CD8-positive, alpha-beta memory T cell (primary cell): ENCODE measurements at places on chromosomes 12 and 14.
A peak's percentile ranks its signal among the peaks of the same experiment; 100 is the strongest.

- no peak for DNase-seq
Measured at GRCh38 chr14:70671652-70672644, 30.2 kb downstream of the TTC9 start.

GRCh38 chr12:5447320-5447719, 15.4 kb downstream of the NTF3 start:
- no peak for DNase-seq

- peak; percentile 13 for DNase-seq
Measured at GRCh38 chr14:92280554-92281262, 42.3 kb upstream of the SLC24A4 start.

DNA sequence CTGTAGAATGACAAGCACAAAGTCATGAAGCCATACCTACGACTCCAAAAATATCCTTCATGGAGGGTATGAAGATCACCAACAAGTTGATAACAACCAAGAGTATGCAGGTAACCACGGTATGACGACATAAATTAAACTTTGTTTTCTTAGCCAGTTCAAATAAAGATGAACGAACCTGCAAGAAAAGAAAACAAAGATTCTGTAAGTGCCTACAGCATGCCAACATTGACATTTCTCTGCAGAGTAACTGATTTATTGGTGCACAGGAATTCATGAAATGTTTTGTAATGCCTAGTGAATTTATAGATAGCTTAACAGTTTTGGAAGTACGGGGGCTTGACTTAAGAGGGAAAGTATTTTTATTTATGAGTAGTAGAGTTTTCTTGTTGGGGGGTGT, 71.0 kb downstream of the SLC38A1 start:
- DNase-seq: no peak

GRCh38 chr14:31895646-31896045, 181.5 kb upstream of the ARHGAP5 start:
- no peak for DNase-seq

DNA sequence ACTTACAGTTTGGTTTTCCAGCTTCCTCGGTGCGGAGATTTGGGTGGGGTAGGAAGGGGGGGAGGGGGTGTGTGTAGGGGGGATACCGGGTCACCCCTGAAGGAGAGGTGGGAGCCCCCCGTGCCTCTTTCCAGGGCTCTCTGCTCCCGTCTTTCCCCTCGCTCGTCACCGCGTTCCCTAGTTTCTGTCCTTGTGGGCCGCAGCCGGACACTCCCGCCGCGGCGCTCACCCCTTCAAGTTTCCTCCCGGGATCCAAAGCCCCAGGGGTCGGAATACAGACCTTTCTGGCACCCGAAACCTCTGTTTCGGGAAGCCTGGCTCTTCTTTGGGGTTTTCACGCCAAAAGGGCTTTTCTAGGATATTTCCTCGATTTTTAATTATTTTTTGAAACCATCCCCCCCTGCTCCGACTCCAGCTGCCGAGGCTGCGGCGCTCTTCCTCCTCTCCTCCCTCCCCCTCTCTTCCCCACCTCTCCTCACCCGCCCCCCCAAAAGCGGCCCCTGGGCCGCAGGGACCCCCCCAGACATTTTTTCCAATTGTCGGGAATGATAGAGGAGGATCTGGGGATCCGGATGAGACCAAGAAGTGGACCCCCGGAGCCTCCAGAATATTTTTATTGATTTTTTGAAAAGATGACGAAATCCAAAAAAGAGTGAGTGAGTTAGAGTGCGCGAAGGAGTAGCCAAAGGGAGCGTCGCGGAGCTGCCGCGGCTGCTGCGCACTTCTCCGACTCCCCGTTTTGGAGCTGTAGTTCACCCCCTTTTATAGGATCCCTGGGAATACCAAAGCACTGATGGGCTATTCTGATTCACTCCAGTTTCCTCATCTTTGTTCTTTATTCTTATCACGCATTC, 1.7 kb downstream of the CCND2 start:
- DNase-seq: no peak

DNA sequence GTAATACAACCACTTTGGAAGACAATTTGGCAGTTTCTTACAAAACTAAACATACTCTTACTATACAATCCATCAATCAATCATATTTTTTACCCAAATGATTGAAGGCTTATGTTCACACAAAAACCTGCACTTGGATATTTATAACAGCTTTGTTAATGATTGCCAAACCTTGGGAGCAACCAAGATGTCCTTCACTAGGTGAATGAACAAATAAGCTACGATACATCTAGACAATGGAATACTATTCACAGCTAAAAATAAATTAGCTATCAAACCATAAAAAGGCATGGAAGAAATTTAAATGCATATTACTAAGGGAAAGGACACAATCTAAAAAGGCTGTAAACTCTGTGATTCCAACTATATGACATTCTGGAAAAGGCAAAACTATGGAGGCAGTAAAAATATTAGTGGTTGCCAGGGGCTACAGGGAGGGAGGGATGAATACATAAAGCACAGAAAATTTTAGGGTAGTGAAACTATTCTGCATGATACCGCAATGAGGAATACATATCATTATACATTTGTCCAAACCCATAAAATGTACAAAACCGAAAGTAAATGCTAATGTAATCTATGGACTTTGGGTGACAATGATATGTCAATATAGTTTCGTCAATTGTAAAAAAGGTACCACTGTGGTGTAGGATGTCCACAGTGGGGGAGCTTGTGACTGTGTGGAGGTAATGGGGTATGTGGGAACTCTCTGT, 70.5 kb downstream of the GPR65 start:
- no peak for DNase-seq

DNA sequence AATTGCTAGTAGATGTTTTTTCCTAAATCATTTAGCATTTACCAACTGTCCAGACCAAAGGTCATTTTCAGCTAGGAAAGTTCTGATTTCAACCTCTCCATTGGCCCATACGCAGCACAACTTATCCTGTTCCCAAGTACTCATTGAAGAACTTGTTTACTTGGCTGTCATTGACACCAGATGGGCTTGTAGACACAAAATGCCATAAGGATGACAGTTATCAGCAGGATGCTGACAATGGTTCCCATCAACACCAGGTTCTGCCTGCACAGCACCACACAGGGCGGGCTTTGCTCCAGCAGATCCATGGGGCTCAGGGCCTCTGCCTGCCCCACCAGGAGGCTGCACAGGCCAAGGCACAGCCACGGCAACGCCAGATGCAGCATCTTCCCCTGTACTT, 36.5 kb upstream of the TMPRSS12 start:
- no peak for DNase-seq

DNA sequence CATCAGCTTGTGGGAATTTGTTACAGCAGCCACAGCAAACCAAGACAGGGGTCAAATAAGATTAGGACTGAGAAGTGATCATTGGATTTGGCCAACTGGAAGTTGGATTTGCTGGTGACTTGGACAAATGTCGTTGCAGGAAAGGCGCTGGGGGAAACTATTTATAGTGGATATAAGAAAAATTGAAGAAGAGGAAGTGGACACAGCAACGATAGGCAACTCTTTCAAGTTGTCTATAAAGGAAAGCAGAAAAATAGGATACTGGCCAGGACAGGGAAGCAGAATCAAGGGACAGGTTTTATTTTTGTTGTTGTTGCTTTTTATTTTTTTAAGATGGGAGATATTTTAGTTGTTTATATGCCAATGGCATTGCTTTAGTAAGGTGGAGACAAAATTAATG, 56.2 kb upstream of the RTRAF start:
- DNase-seq: no peak

GRCh38 chr12:79439175-79439825, 251.5 kb downstream of the PAWR start:
- DNase-seq: no peak

- no peak for DNase-seq
Measured at GRCh38 chr12:93914281-93914680, 234.1 kb upstream of the PLXNC1 start.

GRCh38 chr14:103739466-103739792, 23.8 kb downstream of the ZFYVE21 start:
- DNase-seq: no peak

DNA sequence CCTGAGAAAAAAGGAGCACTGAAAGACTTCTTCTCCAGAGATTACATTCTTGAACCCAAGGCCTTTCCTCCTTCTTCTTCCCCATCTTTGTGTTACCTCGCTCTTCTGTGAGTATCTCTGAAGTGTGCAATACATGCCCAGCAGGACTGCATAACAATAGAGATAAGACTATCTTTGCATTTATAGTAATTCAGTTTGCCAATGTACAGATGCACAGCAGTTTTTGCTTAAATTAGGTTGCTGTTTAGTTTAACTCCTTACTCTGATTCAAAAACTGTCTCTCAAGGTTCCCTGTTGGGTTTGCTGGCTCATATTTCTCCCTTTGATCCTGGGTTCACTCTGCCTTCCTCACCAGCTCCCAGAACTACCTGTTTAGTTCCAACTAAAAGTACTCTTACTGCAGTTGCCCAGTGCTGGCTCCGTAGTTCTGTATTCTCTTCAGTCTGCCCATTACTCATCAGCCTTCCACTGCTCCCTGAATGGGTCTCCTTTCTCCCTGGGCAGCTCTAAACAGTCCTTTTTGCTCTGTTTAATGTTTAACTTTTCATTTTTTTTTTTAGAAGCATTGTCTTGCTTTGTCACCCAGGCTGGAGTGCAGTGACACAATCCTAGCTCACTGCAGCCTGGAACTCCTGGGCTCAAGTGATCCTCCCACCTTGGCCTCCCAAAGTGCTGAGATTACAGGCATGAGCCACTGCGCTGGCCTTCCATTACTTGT, 180.6 kb upstream of the CAND1 start:
- no peak for DNase-seq

- no peak for DNase-seq
Measured at GRCh38 chr12:52945389-52946232, 3.3 kb upstream of the KRT18 start.

DNA sequence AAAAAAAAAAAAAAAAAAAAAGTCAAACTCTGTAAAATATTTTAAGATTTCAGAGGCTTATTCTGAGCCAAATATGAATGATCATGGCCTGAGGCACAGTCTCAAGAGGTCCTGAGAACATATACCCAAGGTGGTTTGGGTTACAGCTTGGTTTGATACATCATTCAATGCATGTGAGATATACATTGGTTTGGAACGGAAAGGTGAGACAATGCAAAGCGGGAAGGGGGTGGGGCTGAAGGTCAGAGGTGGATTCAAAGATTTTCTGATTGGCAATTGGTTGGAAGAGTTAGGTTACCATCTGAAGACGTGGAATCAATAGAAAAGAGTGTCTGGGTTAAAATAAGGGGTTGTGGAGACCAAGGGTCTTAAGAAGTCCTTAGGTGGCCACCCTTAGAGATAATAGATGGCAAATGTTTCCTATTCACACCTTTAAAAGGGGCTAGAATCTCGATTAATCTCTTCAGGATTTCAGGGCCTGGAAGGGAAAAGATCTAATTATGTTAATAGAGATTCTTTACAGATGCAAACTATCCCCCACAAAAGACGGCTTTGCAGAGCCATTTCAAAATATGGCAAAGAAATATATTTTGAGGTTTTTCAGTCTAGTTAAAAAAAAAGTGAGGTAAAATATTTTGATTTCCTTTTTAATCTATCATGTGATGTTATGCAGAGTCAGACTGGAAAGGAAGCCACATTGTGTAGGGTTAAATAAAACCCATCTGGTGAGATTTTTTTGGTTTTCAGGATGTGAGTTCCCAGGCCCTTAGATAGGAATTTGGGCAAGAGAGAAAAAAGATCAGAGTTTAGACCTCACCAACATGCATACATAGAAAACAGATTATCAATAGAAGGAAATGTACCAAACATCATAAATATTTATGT, 173.8 kb upstream of the CNOT2 start:
- no peak for DNase-seq

DNA sequence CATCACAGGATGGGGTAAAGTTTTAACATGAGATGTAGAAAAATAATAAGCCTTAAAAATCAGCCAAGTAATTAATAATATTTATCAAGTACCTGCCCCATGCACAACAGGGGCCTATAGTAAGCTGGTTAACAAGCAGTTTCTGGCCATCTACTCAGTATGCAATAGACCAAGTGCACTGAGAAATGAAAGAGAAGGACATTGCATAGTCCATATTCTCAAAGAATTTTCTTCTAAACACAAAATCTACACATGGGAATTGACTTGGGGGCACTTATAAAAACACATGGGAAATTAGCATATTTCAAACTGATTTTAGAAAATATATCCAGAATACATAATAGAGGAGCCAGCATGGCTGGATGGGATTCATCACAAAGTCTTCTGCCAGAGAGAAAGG, 109.5 kb downstream of the DIO2 start:
- DNase-seq: no peak

DNA sequence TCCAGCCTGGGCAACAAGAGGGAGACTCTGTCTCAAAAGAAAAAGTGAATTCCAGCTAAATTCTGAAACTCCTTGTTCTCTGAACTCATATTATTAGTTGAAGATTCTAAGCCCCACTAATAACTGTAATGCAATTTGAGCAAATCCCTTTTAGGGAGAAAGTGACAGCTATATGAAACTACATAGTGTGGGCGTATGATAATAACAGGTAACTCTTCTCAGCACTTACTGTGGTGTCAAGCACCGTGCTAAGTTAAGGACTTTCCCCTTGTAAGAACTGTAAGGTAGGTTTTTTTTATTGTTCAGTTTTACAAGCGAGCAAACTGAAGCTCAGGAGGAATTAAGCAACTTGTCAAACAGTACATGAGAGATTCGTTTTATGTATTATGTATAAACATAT, 5.4 kb downstream of the ANKRD13A start:
- no peak for DNase-seq

GRCh38 chr12:32926963-32927362, 30.4 kb upstream of the PKP2 start:
- no peak for DNase-seq

DNA sequence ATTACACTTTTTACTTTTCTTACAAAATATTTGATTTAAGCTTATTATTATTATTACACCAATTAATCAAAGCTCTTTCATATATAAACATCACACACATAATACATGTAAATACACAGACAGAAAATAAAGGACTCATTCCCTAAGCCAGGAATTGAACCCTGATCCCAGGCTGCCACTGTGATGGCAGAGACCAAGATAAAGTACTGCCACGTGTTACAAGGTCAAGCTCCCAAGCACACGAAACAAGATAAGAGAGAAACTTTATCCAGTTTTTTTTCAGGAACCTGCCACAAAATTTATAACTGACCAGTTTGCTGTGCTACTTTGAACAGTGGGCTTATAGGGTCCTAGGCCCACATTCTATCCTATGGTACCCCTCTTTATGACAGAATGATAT, 111.3 kb downstream of the EML1 start:
- no peak for DNase-seq

- no peak for DNase-seq
Measured at GRCh38 chr12:127133675-127134335, 1133.2 kb upstream of the TMEM132C start.

DNA sequence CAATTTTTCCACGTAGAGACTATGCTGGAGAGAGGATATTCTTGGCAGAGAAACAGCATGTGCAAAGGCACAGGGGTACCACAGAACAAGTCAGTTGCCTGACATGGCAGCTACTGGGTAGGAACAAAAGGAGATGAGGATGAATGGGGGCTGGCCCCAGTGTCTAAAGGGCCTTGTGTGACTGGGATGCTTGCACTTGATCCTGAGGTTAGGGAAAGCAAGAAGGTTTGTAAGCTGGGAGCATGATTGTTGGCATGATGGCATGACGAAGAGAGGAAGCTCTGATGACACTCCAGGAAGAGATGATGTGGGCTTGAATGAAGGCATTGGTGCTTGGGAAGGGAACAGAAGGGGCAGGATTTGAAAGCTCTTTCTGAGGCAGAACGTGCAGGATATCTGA, 139.1 kb downstream of the ZFP36L1 start:
- no peak for DNase-seq

- no peak for DNase-seq
Measured at GRCh38 chr12:132205271-132206045, 61.2 kb downstream of the NOC4L start.

GRCh38 chr14:104322531-104323366, 184.4 kb downstream of the KIF26A start:
- no peak for DNase-seq
